Thoracic aorta (tissue), 2 donors: ENCODE measurements at places on chromosomes 4 and X. TPM values are rescaled to one million over a fixed set of nuclear protein-coding genes. Genes with fewer than 3 reads are reported as not detected.

- no peaks in the 10 kb centered on the region for H3K36me3 ChIP-seq
- DNase-seq = no peak
- H3K4me1 ChIP-seq = no peaks in the 10 kb centered on the region
- H3K4me3 ChIP-seq = no peak overlapping the region
- no peaks in the 10 kb centered on the region for H3K27me3 ChIP-seq
Observed at GRCh38 chrX:108795240-108795639, 58.9 kb upstream of the IRS4 start.

GRCh38 chr4:11973270-11973669, 544.6 kb upstream of the HS3ST1 start:
- H3K36me3 ChIP-seq = no peaks in the 10 kb centered on the region
- DNase-seq = no peak
- H3K4me1 ChIP-seq = no peaks in the 10 kb centered on the region
- no peaks in the 10 kb centered on the region for H3K27me3 ChIP-seq

The FHDC1 gene
- 0.35 TPM for total RNA-seq

The NOCT gene
- total RNA-seq = 10.9 TPM

- no peaks in the 10 kb centered on the region for H3K27me3 ChIP-seq
- no peak overlapping the region for H3K27ac ChIP-seq
- no peak for DNase-seq
- H3K4me1 ChIP-seq = no peaks in the 10 kb centered on the region
- no peaks in the 10 kb centered on the region for H3K36me3 ChIP-seq
Observed at GRCh38 chr4:71006203-71006907, 12.9 kb downstream of the DCK start.

- no peak overlapping the region for H3K4me3 ChIP-seq
- no peak for DNase-seq
- H3K27me3 ChIP-seq = no peaks in the 10 kb centered on the region
- no peaks in the 10 kb centered on the region for H3K36me3 ChIP-seq
Observed at GRCh38 chrX:47148946-47149345, 3.9 kb downstream of the RBM10 start.

The MAGEC3 gene
- 1.8 TPM for total RNA-seq

GRCh38 chr4:139735381-139736273, 70.0 kb downstream of the MGST2 start:
- no peak for DNase-seq
- H3K27ac ChIP-seq = peak overlapping the region; percentile 74

DNA sequence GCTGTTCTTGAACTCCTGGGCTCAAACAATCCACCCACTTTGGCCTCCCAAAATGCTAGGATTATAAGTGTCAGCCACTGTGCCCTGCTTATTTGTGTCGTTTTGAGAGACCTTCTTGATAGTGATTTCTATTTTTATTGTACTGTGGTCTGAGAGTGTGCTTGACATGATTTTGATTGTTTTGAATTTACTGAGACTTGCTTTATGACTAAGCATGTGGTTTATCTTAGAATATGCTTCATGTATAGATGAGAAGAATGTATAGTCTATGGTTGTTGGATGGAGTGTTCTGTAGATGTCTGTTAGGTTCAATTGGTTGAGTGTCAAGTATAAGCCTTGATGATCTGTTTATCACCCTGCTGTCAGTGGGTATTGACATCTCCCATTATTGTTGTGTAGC, 789.3 kb downstream of the IL1RAPL1 start:
- H3K36me3 ChIP-seq = no peaks in the 10 kb centered on the region
- DNase-seq = no peak
- no peaks in the 10 kb centered on the region for H3K4me1 ChIP-seq
- H3K27me3 ChIP-seq = no peaks in the 10 kb centered on the region
- H3K27ac ChIP-seq = no peak overlapping the region

The MMRN1 gene
- total RNA-seq = 17.8 TPM

The SLC16A2 gene
- 11.6 TPM for total RNA-seq

GRCh38 chr4:41692717-41693345, 55.7 kb downstream of the PHOX2B start:
- no peak overlapping the region for H3K27ac ChIP-seq
- H3K4me1 ChIP-seq = no peaks in the 10 kb centered on the region
- peaks cover 24% of the 10 kb centered on the region for H3K36me3 ChIP-seq
- no peak for DNase-seq
- no peak overlapping the region for H3K4me3 ChIP-seq
- H3K27me3 ChIP-seq = no peaks in the 10 kb centered on the region

GRCh38 chrX:40030205-40030604, 67.6 kb downstream of the BCOR start:
- no peak overlapping the region for H3K4me3 ChIP-seq
- H3K4me1 ChIP-seq = no peaks in the 10 kb centered on the region
- H3K27ac ChIP-seq = no peak overlapping the region

DNA sequence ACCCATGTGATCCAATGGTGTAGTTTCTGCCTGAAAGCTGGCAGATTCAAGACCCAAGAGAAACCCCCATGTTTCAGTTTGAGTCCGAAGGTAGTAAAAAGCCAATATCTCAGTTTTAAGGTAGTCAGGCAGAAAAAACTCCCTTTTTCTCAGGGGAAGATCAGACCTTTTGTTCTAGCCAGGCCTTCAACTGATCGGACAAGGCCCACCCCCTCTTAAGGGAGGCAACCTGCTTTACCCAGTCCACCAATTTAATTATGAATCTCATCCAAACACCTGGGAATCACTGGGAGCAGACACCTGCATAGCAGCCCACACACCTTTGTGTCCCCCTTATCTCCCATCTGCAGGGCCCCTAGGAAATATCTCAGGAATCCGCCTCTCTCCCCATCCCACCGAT, 322.0 kb downstream of the STK32B start:
- no peaks in the 10 kb centered on the region for H3K4me1 ChIP-seq
- no peaks in the 10 kb centered on the region for H3K27me3 ChIP-seq
- H3K36me3 ChIP-seq = no peaks in the 10 kb centered on the region

The GC gene
- total RNA-seq = not detected

GRCh38 chrX:54807524-54808108, at the start of gene MAGED2:
Gene MAGED2, plus strand, starts transcription at chrX:54807745. Its CDS starts 1,587 bp downstream, at chrX:54809332.
- peak within 1 kb of the TSS; percentile 82 for H3K27ac ChIP-seq
- peaks cover 4% of the 10 kb centered on the region for H3K4me1 ChIP-seq
- no peak for DNase-seq
- H3K4me3 ChIP-seq = peak within 1 kb of the TSS; percentile 87

The SLC2A9 gene
- 9.1 TPM for total RNA-seq

DNA sequence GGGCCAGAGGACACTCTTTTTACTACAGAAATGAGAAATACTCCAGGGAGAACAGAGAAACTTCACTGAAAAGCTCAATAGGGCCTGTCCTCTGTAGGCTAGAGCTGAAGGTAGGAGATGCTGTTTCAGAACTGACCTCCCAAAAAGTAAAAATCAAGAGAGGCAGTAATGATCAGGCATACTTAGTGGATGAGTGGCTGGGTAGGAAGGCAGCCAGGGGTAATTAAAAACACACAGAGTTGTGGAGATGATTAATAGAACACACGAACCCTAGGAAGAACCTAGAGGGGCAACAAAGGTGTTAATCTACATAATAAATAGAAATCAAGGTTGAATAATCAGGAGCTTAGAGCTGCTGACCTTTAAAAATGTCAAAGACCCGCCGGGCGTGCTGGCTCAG, 582.4 kb upstream of the ADGRL3 start:
- H3K4me1 ChIP-seq = peaks cover 3% of the 10 kb centered on the region
- no peak for DNase-seq
- H3K27me3 ChIP-seq = no peaks in the 10 kb centered on the region
- H3K36me3 ChIP-seq = no peaks in the 10 kb centered on the region
- H3K4me3 ChIP-seq = no peak overlapping the region

The MAOB gene
- total RNA-seq = 40.6 TPM

GRCh38 chr4:155972098-155972497, 18.4 kb upstream of the CTSO start:
- no peaks in the 10 kb centered on the region for H3K27me3 ChIP-seq
- no peak for DNase-seq
- no peaks in the 10 kb centered on the region for H3K36me3 ChIP-seq
- no peak overlapping the region for H3K27ac ChIP-seq
- H3K4me3 ChIP-seq = no peak overlapping the region
- no peaks in the 10 kb centered on the region for H3K4me1 ChIP-seq

- H3K27me3 ChIP-seq = no peaks in the 10 kb centered on the region
- no peak overlapping the region for H3K4me3 ChIP-seq
- no peaks in the 10 kb centered on the region for H3K4me1 ChIP-seq
- no peaks in the 10 kb centered on the region for H3K36me3 ChIP-seq
- DNase-seq = no peak
Observed at GRCh38 chrX:26925088-26925487, 538.1 kb downstream of the PPP4R3C start.

- H3K27me3 ChIP-seq = no peaks in the 10 kb centered on the region
- DNase-seq = no peak
Observed at GRCh38 chr4:159547645-159548308, 444.9 kb downstream of the RAPGEF2 start.

GRCh38 chr4:79431839-79432238, 23.8 kb upstream of the GK2 start:
- peaks cover 15% of the 10 kb centered on the region for H3K4me1 ChIP-seq
- no peak overlapping the region for H3K27ac ChIP-seq
- H3K4me3 ChIP-seq = no peak overlapping the region
- no peak for DNase-seq
- H3K27me3 ChIP-seq = no peaks in the 10 kb centered on the region

The QDPR gene
- 9.0 TPM for total RNA-seq

The VCX3B gene
- total RNA-seq = not detected

DNA sequence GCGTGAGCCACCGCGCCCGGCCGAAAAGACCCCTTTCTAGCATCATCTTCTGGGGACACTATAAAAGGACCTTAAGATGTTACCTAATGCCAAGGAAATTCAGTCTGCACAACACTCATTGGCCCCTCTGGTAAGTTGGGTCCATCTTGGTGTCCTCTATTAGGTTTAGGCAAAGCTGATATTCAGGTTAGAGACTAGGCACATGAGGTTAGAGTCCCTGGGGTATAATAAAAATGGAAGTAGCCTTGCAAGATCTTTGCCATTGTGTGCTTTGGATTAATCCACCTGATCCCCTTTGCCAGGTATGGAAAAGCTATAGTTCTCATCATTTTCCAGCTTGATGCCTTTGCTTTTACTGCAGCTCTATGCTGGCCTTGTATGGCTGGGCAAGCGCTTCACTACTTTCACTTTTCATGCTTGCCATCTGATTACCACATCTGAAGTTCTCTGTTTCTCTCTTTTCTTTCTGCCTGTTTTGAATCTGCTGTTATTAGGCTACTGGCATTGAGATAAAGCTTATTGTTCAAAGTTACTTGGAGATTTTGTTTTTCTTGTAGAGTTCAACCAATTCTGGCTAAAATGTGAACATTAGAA, 5.4 kb upstream of the ADH4 start:
- no peak overlapping the region for H3K27ac ChIP-seq
- no peak for DNase-seq
- no peaks in the 10 kb centered on the region for H3K36me3 ChIP-seq
- no peak overlapping the region for H3K4me3 ChIP-seq
- no peaks in the 10 kb centered on the region for H3K4me1 ChIP-seq
- no peaks in the 10 kb centered on the region for H3K27me3 ChIP-seq

- H3K27me3 ChIP-seq = no peaks in the 10 kb centered on the region
- H3K4me3 ChIP-seq = no peak overlapping the region
- no peaks in the 10 kb centered on the region for H3K4me1 ChIP-seq
- no peak for DNase-seq
- no peak overlapping the region for H3K27ac ChIP-seq
Observed at GRCh38 chr4:5416637-5417036, 291.7 kb downstream of the EVC2 start.

The MAP3K15 gene
- not detected for total RNA-seq

The F8A3 gene
- total RNA-seq = 34.4 TPM

DNA sequence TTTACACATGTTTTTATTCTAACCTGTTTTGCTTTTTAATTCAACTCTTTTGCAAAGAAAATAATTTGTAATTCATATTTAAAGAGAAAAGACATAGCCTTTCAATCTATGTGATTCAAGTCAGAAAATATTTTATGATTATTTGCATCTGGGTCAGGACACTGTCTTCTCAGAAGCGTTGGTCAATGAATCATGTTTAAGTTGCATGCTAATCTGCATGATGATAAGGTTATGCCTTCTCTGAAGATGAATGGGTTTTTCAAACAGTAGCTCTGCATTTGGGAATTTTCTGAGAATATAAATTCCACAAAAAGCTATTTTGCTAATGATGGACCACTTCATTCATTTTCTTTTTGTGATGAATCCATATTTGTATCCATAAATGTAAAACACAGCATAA, 282.5 kb downstream of the TMA16 start:
- no peaks in the 10 kb centered on the region for H3K4me1 ChIP-seq
- no peaks in the 10 kb centered on the region for H3K36me3 ChIP-seq
- no peak overlapping the region for H3K27ac ChIP-seq
- no peak for DNase-seq

- no peak overlapping the region for H3K27ac ChIP-seq
- H3K36me3 ChIP-seq = no peaks in the 10 kb centered on the region
- H3K27me3 ChIP-seq = no peaks in the 10 kb centered on the region
- no peak overlapping the region for H3K4me3 ChIP-seq
- DNase-seq = no peak
Observed at GRCh38 chr4:3250438-3250955, 1.5 kb downstream of the MSANTD1 start.

DNA sequence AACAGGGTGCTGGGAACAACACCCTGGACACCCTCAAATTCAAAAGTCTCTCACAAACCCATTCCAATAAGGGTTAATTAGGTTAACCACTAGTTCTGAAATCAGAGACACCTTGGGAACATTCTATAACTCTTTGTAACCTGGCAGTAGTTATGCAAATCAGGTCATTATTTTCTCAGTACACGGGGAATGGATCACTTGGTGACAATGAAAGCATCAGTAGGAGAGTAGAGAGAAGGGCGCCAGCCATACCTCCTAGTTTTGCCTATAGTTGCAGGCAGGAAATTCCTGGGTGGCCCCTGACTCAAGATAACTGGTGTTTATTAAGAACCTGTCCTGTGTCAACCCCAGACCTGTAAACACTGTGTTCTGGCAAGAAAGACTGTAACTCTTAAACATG, 2.5 kb downstream of the CCDC110 start:
- DNase-seq = no peak
- H3K4me3 ChIP-seq = no peak overlapping the region
- H3K27ac ChIP-seq = no peak overlapping the region
- H3K36me3 ChIP-seq = no peaks in the 10 kb centered on the region

The NXF2B gene
- not detected for total RNA-seq

DNA sequence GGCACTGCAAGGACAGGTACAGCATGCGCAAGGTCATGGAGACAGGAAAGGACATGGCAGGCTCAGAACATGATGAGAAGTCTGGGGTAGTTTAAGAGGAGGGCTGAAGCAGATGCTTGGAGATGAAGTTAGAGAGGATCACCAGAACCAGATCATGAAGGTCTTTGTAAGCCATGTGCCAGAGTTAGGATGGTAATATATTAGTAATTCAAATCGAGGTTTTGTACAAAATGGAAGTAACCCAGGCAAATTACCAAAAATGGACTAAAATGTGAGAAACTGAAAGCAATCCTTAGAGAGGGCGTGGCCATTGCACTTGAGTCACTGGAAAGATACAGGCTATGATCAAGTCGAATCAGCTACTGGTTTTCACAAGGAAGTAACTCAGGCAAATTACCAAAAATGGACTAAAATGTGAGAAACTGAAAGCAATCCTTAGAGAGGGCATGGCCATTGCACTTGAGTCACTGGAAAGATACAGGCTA, 13.5 kb downstream of the RXFP1 start:
- H3K27me3 ChIP-seq = no peaks in the 10 kb centered on the region
- no peak for DNase-seq
- no peak overlapping the region for H3K27ac ChIP-seq
- H3K36me3 ChIP-seq = no peaks in the 10 kb centered on the region
